ENCODE measurements at places on chromosomes 5 and 9. TPM values are rescaled to one million over a fixed set of nuclear protein-coding genes. Genes with fewer than 3 reads are reported as not detected.

The GHR gene
- not detected for polyA plus RNA-seq

The TUT7 gene
- polyA plus RNA-seq: 26.8 TPM

The HSPA4 gene
- 39.0 TPM for polyA plus RNA-seq

The ADAMTSL2 gene
- polyA plus RNA-seq: not detected

The PCDHGB7 gene
- not detected for polyA plus RNA-seq

The PLAC8L1 gene
- not detected for polyA plus RNA-seq

DNA sequence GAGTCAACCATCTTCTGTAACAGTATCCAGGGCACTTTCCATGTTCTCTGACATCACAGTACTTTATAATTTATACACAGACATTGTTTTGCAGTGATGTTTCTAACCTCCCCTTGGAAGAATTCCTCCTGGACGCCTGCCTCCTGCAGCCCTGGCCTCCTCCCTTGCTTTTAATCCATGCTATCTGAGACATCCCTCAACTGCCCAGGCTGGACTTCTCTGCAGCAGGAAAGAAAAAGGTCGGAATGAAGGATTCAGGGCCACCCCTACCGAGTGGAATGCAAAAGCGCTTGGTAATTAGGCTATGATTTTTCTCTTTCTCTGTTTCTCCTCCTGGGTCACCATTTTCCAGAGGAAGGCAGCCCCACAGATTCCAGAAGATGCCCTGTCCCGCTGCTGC lies 47.0 kb upstream of the SHC3 start:
- no peaks in the 10 kb centered on the region for H3K4me1 ChIP-seq
- H3K4me3 ChIP-seq: no peak overlapping the region
- no peak overlapping the region for H3K27ac ChIP-seq
- peaks cover 7% of the 10 kb centered on the region for H3K27me3 ChIP-seq
- no peaks in the 10 kb centered on the region for H3K36me3 ChIP-seq

- H3K27me3 ChIP-seq: no peaks in the 10 kb centered on the region
- no peak for DNase-seq
- peaks cover 59% of the 10 kb centered on the region for H3K36me3 ChIP-seq
- H3K4me1 ChIP-seq: peaks cover 5% of the 10 kb centered on the region
Measured at GRCh38 chr5:132640613-132641012, 17.4 kb upstream of the IL13 start.

- DNase-seq: no peak
- H3K27me3 ChIP-seq: no peaks in the 10 kb centered on the region
- no peak overlapping the region for H3K4me3 ChIP-seq
Measured at GRCh38 chr9:81506941-81507864, 182.1 kb downstream of the TLE1 start.

GRCh38 chr5:178551059-178551458 lies 39.1 kb downstream of the COL23A1 start:
- H3K4me1 ChIP-seq: no peaks in the 10 kb centered on the region
- DNase-seq: peak; percentile 15
- H3K36me3 ChIP-seq: no peaks in the 10 kb centered on the region

DNA sequence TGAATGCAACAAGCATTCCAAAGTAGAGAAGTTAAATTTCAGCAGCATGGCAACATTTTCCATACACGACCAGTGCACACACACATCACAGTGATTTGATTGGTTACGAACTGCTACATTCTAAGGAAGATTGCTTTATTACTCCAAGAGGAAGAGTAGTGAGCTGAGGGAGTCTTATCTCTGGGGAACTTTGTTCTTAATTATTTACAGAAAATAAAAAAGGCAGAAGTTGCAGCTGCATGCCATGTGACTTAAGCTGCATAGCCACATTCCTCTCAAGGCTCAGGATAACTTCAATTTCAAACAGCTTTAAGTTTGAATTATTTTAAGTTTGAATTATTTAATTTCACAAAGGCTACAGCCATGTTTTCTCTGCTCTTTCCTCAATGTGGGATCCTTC lies 71.6 kb upstream of the HSPB3 start:
- no peak overlapping the region for H3K4me3 ChIP-seq
- H3K27me3 ChIP-seq: peaks cover 1% of the 10 kb centered on the region
- no peak overlapping the region for H3K27ac ChIP-seq
- H3K4me1 ChIP-seq: no peaks in the 10 kb centered on the region
- H3K36me3 ChIP-seq: no peaks in the 10 kb centered on the region

DNA sequence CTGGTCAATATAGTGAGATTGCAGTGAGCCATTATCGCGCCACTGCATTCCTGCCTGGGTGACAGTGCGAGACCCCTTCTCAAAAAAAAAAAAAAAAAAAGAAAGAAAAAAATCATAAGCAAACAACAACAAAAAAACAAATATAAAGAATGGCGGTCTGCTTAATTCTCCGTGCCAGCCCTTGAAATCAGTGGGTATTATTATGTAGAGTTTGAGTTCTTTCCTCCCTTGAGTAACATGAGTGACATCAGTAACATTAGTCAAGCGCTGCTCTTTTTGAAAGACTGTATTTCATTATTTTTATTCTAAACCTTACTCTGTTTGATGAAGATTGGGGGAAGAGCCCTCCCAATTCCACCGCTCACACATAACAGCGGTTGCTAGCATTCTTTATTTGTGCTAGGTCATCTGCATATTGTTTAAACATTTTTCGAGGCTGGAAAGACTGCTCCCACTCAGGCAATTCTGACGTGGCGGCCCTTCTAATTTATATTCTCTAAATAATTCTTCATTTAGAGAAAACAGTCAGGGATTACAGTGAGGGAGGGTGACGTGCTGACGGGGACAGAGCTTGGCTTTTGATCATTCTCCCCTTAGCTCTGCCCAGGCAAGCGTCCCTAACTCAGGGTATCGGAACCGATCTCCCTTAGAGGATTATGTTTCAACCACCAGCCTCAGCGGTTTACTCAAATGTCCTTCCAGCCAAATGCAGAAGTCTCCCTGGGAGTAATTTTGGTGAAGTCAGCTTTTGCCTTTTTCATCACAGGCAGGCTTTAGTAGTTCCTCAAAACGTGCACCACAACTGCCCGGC lies 860 bp upstream of the MARCHF6 start:
- peak overlapping the region; percentile 93 for H3K27ac ChIP-seq
- no peaks in the 10 kb centered on the region for H3K36me3 ChIP-seq
- H3K27me3 ChIP-seq: no peaks in the 10 kb centered on the region
- no peak for DNase-seq
- H3K4me3 ChIP-seq: peak overlapping the region; percentile 89

DNA sequence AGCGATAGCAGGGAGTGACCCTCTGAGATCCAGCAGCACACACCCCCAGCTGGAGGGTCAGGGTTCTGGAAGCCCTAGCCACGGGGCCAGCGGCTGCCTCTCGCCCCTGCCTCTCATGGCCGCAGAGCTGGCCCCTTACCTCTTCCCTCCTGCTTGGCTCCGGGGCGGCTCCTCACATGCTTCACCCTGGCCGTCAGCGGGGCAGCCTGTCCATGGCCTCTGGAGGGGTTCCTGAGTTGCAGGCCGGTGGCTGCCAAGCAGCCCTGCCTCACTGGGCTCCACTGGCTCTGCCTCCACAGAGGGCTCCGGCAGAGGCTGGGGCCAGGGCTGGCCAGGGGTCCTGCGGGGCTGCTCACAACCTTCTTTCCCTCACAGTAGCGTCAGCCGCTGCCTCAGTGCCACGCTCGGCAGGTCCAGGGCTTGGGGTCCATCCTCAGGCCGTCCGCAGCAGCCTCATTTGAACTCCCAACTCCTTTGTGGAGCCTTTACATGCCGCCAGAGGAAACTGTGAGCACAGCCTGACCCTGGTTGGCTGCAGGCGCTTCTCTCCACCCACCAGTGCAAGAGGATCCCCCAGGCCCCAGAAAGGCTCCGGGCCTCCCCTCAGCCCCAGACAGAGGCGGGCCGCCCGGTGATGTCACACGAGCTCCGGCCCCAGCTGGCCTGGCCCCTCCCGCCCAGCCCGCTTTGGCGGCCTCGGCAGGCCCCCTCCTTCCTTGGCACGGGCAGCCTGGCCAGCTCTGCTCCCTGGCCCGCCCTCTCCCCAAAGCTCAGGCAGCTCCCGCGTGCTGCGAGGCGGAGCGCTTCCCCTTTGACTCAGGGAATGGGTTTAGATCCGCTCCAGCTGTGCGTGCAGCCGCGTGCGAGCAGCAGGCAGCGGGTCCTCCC lies at the start of gene ANGPTL2:
ANGPTL2 (minus strand) TSS at position 460 of the 888 bp plus-strand sequence. CDS start 13,904 bp downstream, outside the sequence.
- DNase-seq: no peak
- H3K36me3 ChIP-seq: no peaks in the 10 kb centered on the region
- no peaks in the 10 kb centered on the region for H3K4me1 ChIP-seq
- no peaks in the 10 kb centered on the region for H3K27me3 ChIP-seq
- no peak within 1 kb of the TSS for H3K4me3 ChIP-seq

All from CD4-positive, CD25-positive, alpha-beta regulatory T cell (primary cell).